Stimulated activated CD4-positive, alpha-beta T cell treated with anti-CD3 and anti-CD28 coated beads, Interleukin-2, amount 100 ng/mL, for 4 hours (primary cell): ENCODE measurements at places on chromosomes 2 and 18.

- DNase-seq = no peak
Observed at GRCh38 chr2:38237311-38237710, 139.8 kb downstream of the ATL2 start.

DNA sequence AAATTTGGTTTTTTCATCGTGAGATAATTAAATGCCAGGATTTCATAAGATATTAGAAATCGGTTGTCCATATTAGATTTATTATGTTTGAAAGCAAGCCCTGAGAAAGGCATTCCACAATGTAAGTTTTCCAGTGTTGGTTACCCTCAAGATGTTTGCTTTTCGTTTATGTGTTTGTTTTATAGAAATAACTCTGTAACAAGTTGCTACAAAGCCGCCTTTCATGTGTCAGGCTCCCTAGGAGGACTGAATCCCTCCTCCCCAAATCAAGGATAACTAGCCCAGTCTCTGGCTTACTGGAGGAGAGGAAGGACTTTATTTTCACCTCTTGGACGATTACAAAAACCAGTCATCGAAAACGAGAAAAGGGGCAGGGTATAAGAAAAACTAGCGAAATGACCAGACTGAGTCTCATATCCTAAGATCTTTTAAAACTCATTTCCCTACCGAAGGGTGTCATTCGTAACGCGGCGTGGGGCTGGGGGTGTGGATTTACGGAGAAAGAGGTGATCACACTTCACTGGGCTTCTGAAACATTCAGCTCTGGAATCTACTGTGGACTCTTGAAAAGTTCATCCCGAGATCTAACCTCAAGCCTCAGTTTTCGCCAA is 1.0 kb upstream of the PEX13 start:
- no peak for DNase-seq

DNA sequence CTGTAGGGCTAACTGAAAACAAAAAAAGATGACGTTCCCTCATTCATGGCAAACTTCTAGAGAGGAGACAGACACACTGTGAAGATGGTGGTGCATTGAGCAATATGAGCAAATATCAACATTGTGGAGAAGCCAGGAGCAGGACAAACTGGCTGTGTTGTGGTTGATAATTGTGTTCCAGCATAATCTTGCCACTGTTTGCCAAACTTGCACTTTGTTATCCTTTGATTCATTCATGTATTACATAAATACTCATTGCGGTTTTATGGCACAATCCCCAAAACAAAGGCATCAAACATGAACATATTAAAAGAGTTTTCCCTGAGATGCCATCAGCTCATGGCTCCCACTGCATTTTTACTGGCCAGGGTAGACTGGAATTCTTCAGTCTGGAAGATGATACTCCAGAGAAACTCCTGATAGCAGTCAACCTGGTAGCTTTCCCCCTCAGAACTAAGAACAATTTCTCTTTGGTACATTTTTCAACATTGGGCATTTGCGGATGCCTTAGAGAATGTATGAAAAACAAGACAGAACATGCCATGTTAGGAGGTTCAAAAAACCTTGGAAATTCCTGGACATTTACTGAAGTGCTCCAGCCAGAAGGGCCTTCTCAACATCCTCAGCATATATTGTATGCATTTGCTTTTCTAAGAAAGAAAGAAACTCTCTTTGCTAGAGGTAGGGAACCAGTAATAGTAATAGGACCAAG is 487.4 kb upstream of the CELF4 start:
- DNase-seq = no peak

DNA sequence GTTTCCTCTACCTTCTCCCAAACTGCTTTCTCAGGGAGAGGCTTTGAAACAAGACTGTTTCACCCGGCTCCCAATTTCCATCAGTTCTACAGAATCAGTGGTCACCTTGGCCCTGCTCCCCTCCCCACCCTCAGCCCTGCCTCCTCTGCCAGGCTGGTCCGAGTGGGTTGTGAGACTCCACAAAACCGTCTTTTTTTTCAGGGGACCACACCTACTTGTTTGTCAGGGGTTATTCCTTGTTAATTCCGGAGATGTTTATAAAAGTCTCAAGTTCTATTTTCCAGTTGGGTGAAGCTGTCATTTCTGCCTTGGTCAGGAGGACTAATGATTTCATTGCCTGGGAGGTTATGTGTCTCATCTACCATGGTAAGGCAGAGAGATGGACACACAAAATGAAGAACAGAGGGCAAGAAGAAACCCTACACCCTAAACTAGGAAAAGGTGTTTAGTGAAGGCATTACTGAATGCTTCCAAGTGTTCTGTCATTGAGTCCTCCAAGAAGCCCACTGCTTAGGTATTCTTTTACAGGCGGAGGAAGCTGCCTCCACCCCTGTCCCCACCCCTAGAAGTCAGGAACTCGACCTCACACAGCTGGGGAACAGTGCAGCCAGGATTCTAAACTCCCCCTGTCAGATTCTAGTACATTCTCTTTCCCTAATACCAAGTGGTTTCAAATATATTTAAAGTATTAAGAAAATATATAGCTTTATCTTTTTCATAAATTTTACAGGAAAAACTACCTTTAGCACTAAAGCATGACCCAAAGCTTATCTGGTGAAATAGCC is 46.3 kb downstream of the COPS8 start:
- DNase-seq = no peak

- DNase-seq = no peak
Observed at GRCh38 chr2:195779491-195779890, 122.5 kb downstream of the SLC39A10 start.
